ENCODE measurements at places on chromosomes 13 and 19.

DNA sequence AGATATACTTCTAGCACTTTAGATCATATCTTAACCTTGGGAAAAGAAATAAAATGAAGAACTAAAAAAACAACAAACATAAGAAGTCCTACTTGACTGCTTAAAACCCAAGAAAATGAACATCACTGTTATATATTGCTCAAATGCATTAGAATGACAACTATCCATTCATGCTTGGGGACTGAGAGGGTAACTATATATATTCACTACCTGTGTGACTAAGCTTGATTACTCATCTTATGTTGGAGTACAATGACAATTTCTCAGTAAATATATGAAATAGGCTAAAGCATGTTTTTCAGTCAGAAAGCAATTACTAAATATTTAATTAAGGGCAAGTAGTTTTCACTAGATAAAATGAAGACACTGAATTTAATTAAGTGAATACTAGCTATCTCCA is 40.1 kb downstream of the ZC3H13 start:
- DNase-seq, result no peak

DNA sequence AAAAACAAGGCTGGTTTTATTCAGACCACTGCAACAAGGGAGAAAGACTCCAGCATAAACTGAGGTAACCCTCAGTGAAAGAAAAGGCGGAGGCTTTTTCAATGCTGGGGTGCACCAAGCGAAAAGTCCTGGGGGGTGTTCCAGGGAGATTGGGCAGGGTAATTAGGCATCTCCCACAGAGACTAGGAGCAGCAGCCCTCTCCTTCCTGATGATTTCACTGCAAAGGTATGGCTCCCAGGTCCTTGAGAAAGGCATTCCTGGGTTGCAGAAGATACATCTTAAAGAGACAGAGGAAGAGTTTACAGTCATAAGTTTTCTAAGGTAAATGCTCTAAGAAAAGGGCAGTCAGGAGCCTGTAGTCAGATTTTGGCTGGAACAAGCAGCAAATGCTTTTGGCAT is 412.0 kb downstream of the FOXO1 start:
- DNase-seq, result no peak

- DNase-seq, result no peak
Measured at GRCh38 chr13:75785130-75785529, 149.0 kb downstream of the LMO7 start.

DNA sequence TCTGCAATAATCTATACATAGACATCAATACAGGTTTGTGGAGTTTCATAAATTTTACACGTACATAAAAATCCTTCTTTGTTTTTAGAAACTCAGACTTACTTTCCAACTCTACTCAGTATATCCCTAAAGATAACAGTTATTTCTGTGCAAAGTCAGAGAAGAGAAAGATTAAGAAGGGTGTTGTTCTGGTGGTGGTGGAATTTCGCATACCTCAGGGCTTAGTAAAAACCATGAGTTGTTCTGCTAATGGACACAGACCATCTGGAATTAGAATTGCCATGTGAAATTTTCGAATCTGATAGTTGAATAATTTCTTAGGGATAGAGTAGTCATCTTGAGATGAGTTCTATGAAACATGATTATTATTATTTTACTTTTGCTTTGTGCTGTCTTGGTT is 102.7 kb downstream of the ZAR1L start:
- no peak for DNase-seq

DNA sequence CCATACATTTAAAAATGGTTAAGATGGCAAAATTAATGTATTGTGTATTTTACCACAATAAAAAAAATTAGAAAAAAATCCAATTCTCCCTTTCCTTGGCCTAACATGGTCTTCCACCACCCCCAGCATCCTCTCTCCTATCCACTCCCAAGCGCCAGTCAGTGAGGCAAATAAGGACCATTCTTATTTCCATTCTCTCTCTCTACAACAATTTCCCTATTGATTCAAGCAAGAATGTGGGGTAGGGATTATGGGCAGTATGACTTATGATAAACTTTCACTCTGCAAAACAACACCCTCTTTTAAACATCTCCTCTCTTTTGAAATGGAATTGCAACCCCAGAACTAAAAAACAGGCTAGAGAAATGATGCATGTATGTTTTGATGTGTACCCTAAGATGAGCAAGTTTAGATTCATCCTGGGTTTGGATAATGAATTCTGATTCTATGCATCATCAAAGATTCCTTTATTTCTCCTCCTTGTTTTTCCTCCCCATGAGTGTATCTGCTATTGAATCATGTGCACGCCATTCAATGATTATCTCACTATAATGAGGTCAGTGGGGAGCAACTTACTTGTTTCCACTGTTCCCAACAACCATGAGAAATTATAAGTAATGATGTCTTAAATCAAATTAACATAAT is 3.5 kb downstream of the STARD13 start:
- DNase-seq, result no peak

GRCh38 chr13:74682746-74683145 is 548.5 kb upstream of the KLF12 start:
- no peak for DNase-seq

DNA sequence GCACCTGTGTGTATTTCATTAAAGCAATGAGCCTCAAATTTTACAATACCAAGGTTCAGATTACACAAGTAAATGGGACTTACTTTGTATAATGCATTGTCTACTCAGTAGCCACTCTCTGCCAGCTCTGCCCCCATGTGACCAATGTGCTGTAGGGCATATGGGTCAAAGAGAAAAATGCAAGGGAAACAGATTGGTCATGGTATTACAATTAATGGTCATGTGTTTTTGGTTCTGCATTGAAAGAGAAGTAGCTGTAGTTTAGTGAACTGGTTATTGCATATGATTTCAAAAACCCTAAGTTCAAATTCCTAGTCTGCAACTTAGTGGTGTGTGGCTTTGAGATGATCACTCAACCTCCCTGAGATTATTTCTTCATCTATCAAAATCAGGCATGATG is 545.4 kb downstream of the SUCLA2 start:
- no peak for DNase-seq

Measured in T-helper 1 cell (primary cell).